Left ventricle myocardium superior (tissue), 1 donor: ENCODE measurements at places on chromosomes 1 and 21.
A peak's percentile ranks its signal among the peaks of the same experiment; 100 is the strongest.

- peak; percentile 41 for DNase-seq
These were observed 64.3 kb upstream of the TRABD2B start for GRCh38 chr1:48061162-48062136.

GRCh38 chr1:164569866-164570265 lies 10.9 kb downstream of the PBX1 start:
- no peak for DNase-seq

GRCh38 chr1:30840904-30841598 lies 67.5 kb downstream of the SDC3 start:
- peak; percentile 69 for DNase-seq

DNA sequence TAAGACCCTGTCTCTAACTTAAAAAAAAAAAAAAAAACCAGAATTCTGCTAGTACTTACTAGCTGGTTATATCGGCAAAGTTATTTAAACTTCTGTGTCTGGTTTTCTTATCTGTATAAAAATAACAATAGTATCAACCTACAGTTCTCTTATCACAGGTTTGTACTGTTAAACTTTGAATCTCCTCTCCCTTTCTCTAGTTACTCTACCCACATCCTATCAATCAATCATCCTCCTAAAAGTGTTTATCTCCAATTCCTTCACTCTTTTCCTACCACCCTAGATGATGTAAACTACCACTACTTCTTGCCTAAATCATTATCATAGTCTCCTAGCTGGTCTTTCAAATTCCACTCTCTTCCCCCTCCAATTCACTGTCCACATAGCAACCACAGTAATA lies 27.6 kb downstream of the USP33 start:
- no peak for DNase-seq

DNA sequence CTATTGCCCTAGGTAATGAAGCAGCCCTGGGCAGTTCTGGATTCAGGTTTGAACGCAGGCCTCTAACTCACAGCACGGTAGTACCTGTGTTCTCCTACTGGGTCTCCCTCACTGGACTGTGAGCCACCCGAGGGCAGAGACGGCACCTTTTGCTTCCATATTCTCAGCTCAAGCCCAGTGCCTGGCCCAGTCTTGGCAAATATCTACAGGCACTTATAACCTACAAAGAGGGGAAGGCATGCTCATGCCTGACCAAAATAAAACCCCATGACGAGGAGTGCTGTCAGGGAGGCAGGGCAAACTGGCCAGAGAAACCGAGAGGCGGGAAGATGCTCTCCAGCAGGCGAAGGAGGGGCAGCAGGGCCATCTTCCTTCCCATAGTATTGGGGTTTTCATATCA lies 91.1 kb downstream of the DDX20 start:
- DNase-seq = no peak

DNA sequence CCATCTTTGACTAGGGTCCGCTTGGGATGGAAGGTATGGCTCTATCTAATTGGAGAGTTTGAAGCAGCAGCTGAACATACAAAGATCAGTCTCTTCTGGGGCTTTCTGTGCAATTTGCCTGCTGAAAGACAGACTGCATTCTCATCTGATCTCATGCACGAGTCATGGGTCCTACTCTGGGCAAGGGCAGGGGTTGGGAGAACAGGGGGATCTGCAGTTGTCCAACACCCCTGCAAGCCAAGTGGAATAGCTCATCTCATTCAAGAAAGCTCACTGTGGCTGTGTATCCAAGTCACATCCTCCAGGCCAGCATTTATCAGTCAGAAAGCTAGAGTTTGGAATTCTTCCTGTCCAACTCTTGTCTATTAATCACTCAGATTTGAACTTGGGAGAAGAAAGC lies 177.2 kb upstream of the C8B start:
- DNase-seq = no peak

GRCh38 chr1:199789141-199789540 lies 238.4 kb upstream of the NR5A2 start:
- no peak for DNase-seq

DNA sequence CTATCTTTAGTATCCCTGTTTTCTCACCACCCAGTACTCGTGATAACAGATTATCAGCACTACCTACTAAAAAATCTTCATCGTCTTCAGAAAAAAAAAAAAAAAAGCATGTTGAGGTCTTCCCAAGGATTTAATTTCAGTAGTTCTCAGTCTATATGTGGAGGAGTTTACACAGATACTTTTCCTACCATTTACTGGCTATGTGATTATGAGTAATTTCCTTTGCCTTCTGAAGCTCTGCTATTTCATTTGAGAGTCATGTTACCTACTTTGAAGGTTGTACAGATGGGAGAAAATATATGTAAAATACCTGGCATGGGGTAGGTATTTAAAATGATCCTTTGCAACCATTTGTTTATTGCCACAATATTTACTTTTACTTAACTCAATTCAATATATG lies 399.7 kb downstream of the NEGR1 start:
- no peak for DNase-seq

- no peak for DNase-seq
These were observed 1.4 kb downstream of the PTBP2 start for GRCh38 chr1:96722958-96723357.

DNA sequence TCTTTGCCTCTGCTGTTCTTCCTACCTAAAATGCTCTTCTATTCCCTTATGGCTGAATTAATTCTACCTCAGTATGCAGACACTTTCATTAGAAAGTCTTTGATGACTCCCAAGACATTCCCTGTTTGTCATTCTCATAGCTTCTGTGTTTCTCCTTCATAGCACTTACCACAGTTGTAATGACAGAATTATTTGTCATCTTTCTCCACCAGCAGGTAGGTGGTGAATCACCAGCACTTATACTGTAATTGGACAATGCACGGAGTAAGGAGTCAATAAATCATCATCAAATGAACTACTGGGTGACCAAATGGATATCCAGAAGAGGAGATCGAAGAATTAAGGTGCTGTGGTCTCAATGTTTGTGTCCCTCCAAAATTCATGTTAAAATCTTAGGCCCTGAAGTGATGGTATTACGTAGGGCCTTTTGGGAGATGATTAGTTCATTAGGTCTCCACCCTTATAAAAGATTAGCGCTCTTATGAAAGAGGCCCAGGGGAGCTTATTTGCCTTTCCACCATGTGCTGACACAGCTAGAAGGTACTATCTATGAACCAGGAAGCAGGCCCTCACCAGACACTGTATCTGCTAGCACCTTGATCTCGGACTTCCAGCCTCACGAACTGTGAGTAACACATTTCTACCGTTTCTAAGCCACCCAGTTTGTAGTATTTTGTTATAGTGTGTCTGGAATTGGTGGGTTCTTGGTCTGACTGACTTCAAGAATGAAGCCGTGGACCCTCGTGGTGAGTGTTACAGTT lies 2.4 kb upstream of the CCT8 start:
- DNase-seq = no peak

DNA sequence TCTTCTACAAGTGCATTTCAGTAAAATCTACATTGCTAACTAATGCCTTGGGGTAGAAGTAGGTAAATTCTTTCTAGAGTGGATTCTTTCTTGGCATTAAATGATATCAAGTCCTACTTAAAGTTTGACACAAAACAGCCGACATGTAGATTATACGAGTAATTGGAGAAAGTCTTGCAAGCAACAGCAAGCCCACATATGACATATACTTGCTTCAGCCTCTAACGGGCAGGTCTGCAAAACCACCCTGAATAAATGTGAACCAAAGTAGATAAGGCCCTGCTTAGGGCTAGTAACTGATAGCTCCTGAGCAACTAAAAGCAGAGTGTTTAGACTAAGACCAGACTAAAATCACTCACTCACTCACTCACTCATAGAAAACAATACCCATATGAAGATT lies 203.2 kb downstream of the LTN1 start:
- no peak for DNase-seq

DNA sequence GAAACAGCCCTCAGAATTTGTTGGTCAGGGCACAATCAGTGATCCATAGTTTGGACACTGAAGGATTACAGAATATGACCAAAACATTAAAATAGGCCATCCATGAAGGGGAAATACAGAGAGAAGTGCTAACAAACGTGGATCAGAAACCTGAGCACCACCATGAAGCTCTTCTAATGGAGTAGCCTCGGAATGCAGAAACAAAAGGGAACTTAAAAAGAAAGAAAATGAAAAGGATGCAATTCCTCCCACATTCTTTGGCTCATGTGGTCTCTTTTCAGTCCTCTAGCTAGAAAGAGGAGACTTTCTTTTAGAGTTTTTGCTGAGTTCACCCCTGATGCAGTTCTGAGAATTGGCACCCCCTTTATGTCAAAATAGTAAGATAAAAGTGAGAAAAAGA lies 989.8 kb upstream of the B3GALT2 start:
- DNase-seq = no peak

- no peak for DNase-seq
These were observed 31.7 kb downstream of the PGM1 start for GRCh38 chr1:63624911-63625310.

GRCh38 chr1:172670316-172670715 lies 11.4 kb downstream of the FASLG start:
- no peak for DNase-seq

DNA sequence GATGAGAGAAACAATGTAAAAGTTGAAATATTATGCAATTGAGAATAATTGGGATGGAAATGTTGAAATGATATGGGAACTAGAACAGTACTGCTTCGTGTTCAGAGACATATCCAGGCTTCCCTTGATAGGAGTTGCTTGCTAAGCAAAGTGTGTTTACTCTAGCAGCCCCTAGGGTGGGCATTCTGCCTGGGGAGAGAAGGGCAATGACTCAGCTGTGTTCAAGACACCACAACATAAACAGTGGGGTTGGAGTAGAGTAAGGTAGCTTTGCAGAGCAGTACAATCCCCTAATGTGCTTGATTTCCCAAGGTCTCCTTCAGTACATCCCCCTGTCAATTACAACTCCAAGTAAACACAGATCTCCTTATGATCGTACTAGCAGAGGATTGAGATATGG lies 4.8 kb upstream of the PCNX2 start:
- no peak for DNase-seq

GRCh38 chr1:13820456-13820855 lies 120.5 kb downstream of the PRDM2 start:
- DNase-seq = no peak

- DNase-seq = no peak
These were observed 219.9 kb downstream of the KCTD3 start for GRCh38 chr1:215786997-215787396.

DNA sequence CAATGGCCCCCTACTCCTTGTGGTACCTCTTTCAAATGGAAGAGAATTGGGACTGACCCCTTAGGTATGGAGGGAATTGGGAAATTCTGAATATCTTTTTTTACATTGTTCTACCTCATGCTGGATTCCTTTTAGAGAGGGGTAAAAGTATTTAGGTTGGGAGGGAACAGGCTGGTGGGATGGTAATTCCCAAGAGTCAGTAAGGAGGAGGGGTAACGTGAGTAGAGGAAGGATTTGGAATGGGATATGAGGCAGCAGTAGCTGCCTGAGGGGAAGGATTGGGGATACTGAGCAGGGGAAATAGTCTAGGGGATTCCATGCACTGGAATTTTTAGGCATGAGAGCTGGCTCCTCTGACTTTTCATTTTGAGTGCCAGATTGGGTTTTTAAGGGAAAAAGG lies 3.8 kb upstream of the AADACL3 start:
- DNase-seq = no peak

GRCh38 chr1:1203561-1204424 lies 2.6 kb downstream of the TNFRSF18 start:
- DNase-seq = peak; percentile 20

DNA sequence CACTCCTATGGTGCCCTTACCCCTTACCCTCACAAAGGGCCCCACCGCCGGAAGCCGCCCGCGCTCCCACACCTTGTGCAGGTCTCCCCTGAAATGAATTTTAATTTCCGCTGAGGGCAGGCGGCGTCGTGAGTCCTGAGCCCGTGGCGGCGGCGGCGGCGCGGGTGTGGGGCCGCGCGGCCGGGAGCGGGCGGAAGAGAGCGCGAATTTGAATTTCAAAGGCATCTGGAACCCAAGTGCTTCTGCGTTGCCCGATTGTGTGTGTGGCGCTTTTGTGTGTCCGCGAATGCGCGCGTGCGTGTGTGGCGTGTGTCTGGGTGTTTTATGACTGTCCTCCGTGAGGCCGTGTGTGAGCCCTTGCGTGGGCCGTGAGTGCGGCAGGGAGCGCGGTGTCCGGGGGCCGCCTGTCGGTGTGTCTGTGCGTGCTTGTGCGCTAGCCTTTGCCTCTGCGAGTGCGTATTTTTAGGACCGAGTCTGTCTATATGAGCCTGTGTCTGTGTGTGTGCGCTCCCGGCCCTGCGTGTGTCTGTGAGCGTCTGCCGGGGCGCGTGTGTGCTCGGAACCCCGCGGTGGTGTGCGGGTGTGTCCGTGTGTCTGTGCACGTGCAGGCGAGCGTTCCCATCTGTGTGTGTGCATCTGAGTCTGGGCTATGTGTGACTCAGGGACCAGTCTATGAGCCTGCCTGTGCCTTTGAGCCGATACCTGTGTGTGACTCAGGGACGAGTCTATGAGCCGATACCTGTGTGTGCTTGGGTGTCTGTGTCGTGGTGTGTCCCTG lies 7.9 kb upstream of the ADGRB2 start:
- DNase-seq = no peak

- DNase-seq = no peak
These were observed 22.6 kb upstream of the MYSM1 start for GRCh38 chr1:58722414-58722813.

DNA sequence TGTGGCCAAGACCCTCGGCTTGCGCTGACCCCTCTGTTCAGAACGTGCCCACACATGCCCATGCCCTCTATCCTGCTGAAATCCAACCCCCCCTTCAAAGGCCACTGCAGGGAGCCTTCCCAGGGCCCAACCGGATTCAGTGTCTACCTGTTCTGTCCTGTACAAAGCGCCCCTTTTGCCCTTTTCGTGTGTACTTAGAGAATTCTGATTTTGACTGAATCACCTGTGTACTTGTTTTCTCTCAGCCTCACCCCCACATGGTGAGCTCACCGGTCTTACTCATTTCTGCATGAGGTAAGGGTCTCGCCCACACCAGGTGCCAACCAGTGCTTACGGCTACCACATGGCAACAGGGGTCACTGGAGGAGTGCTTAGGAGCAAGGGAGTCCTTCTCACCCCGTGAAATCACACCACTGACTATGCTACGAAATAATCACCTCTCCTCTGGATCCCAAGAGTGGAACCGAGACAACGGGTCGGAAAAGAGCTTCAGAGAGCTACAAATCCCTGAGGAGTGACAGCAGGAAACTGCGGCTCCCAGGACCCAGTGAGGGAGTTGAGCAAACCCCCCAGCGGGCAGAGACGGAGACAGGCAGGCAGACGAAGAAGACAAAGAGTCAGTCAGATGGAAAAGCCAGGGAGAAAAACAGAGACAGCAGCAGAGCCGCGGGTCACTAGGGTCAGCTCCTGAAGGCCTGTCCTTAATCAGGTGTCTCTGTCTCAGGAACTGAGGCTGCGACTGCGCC lies 2.1 kb upstream of the S100A2 start:
- no peak for DNase-seq

- no peak for DNase-seq
These were observed 59.3 kb downstream of the TOR1AIP2 start for GRCh38 chr1:179818260-179818659.
